ENCODE measurements at places on chromosomes 11 and 22. TPM values are rescaled to one million over a fixed set of nuclear protein-coding genes. Genes with fewer than 3 reads are reported as not detected.

AP5B1 gene
- total RNA-seq: 5.5 TPM

CST6 gene
- 7.6 TPM for total RNA-seq

HBB gene
- total RNA-seq: not detected

CYB5R3 gene
- total RNA-seq: 166 TPM

MRGPRX4 gene
- total RNA-seq: not detected

SYT9 gene
- 0.13 TPM for total RNA-seq

SF1 gene
- total RNA-seq: 88.3 TPM
